ENCODE measurements at places on chromosomes 2 and 18.

- DNase-seq, result no peak
These were observed 38.4 kb downstream of the RAD51AP2 start for GRCh38 chr2:17479875-17480274.

- DNase-seq, result peak; percentile 62
These were observed 42.6 kb upstream of the EDAR start for GRCh38 chr2:109031476-109032228.

DNA sequence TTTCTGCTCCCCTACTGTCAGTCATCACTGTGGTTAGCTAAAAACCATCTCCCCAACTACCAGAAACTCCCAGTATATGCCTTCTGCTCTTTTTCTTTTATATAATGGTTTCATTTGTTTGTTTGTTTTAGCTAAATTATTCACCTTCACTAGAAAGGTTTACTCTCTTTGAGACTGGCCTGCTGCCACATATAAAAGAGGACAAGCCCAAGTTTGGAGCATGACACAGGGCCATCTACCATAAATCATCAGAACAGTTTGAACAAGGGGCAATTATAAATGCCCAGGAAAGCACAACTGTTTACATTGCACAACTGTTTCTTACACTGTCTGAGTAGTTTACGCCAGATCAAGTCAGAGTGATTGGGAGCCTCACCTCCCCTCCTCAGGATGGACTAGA, 471.0 kb upstream of the PIK3C3 start:
- no peak for DNase-seq

GRCh38 chr2:9753665-9754531, 89.4 kb upstream of the TAF1B start:
- peak; percentile 69 for DNase-seq

GRCh38 chr18:46009125-46009840, 42.2 kb upstream of the EPG5 start:
- no peak for DNase-seq

DNA sequence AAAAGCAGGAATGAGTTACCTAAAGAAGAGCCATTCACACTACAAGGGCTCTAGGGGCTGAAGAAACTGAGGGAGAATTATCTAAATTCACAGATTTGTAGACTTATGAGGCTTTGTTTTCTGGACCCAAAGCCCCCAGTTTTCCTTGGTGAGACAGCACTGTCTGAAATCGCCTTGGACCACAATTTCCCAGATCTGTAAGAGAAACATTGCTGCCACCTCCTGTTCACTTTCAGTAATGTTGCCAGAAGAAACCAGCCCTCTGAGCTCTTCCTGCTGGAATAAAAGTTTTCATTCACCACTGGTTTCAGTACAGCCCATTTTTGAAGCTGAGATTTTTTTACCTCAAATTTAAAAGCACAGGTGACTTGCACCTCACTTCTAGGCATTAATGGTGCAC, 169.2 kb downstream of the CDH20 start:
- peak; percentile 23 for DNase-seq

- no peak for DNase-seq
These were observed 75.4 kb downstream of the STK25 start for GRCh38 chr2:241432824-241433448.

- no peak for DNase-seq
These were observed 139.6 kb upstream of the RAB12 start for GRCh38 chr18:8469544-8470130.

- DNase-seq, result no peak
These were observed 48.8 kb downstream of the RAB27B start for GRCh38 chr18:54877076-54877475.

DNA sequence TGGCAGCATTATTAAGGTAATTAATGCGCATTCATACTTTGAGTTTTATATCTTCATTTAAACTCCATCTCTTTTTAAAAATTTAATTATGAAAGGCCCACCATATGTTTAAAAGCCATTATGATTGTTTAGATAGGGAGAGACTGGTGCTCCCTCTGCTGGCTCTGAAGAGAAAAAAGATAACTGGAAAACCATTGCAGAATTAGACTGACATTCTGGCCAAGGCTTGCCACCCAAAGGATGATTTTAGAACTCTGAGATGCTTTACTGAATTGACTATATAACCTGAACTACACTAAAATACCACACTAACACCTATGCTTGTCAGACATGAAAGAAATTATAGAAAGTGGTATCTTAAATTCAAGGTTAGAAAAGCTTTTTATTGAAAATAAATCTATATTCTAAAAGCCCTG, 127.6 kb upstream of the SPOPL start:
- peak; percentile 4 for DNase-seq

GRCh38 chr2:27263287-27264252, 723 bp upstream of the SLC30A3 start:
- DNase-seq, result no peak

DNA sequence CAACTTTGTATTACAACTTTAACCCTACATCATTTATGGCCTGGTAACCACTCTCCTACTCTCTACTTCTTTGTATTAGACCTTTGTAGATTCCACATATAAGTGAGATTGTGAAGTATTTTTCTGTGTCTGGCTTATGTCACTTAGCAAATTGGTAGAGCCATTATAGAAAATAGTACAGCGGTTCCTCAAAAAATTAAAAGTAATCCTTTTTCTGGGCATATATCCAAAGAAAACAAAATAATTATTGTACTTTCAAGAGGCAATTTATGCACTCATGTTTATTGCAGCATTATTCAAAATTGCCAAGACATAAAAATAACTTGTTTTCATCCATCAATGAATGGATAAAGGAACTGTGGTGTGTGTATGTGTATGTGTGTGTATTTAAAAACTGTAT, 537.5 kb upstream of the FSIP2 start:
- DNase-seq, result no peak

DNA sequence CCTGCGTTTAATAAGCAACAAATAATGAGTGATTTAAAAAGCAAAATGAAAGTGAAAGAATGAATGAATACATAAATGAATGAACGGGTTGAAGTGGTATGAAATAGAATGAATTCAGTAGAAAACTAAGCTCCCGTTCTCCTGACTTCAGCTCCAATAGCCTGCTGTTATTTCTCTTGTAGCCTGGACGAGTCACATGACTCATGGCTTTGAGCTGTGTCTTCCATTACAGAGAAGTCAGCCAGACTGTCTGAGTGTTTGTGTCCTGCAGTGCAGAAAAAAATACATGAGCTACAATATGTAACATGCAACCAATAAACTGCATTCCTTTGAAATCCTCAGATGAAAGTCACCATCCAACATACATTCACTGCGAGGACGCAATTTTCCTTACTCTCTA, 21.2 kb downstream of the SCG2 start:
- no peak for DNase-seq

GRCh38 chr2:74708296-74708695, 54.2 kb downstream of the SEMA4F start:
- no peak for DNase-seq

GRCh38 chr2:191657977-191658376, 20.0 kb upstream of the NABP1 start:
- peak; percentile 54 for DNase-seq

DNA sequence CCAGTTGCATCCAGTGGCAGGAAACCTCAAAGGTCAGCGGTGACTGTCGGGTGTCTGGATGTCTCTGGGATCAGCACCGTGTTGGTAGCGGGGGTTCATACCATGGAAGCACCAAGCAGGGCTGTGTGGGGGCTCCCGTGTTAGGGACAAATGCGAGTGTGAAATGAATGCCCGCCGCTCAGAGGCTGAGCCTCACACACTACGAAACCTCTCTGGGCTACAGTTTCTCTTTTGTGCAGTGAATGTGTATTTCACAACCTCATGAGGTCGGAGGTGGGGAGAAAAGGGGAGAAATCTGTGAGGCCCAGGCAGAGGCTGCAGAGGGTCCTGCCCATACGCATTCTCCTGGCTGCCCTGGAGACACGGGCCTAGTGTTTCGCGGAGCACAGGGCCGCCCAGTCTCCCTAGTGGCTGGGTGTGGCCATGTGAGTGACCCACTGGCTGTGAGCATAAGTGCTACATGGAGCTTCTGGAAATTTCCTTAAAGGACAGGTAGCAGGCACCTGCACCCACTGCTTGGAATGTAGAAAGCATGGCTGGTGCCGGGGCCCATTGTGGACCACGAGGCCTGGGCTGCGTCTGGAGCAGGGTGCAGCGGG, 138.0 kb upstream of the GLI2 start:
- no peak for DNase-seq

DNA sequence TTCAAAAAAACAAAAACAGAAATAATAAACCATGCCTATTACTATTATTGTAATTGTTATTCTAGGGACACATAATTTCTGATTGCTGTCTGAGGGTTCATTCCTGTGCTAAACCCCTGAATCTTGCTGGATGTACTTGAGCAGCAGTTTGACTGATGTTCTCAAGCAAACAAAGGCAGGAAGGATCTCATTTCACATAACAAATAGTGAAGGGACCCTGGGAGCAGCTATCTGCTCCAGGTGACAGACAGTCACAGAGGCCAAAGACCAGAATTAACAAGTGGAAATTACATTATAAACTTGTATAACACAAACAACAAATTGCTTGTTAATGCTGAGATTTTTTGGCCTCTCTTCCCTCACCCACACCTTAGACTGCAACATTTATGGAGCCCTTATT, 284.2 kb downstream of the THSD7B start:
- DNase-seq, result no peak

- DNase-seq, result no peak
These were observed 48.2 kb upstream of the LGALSL start for GRCh38 chr2:64405581-64406406.

- DNase-seq, result no peak
These were observed 269.1 kb downstream of the TMX3 start for GRCh38 chr18:68445668-68446426.

- no peak for DNase-seq
These were observed 35.6 kb upstream of the ACVR1 start for GRCh38 chr2:157911750-157912149.

DNA sequence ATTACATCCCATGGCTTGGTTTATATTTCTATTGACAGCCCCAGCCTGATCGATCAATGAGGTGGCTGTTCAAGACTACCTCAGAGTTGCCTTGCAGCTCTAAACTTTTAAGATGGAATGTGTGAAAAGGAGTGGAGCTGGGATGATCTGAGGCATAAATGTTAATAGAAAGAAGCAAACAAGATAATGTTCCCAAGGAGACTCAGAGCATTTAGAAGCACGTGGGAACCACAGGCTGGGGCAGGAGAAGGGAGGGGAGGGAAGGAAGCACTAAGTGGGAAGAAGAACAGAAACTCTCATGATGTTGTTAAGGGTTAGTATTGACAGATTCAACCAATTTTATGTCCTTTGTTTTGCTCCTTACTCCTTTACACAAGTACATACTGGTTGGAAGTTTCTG, 28.8 kb upstream of the LRATD1 start:
- no peak for DNase-seq

- DNase-seq, result no peak
These were observed 282.7 kb downstream of the DLGAP1 start for GRCh38 chr18:4172196-4173100.

- DNase-seq, result no peak
These were observed 31.0 kb upstream of the ALLC start for GRCh38 chr2:3626812-3627499.

DNA sequence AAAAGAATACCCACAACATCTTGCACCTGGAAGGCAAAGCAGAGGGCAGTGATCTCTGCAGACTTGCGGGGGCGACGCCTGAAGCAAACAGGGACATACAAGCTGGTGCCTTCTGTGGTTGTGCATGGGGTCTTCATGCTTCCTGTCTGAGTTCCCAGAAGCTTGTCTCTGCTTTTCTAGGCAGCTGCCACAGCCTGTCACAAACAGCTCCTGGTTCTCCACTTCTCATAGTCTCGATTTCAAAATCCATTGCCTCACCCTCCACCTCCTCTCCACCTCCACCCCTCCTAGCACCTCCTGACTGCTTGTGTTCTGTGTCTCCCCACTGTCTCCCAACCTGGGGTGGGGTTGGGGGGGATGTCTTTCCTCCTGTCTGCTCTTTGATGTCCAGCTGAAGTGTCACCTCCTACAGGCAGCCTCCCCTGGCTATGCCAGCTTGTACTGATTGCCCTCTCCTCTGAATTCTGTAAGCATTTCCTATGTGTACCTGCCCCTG, 1.7 kb upstream of the PROC start:
- DNase-seq, result no peak

GRCh38 chr2:30145826-30146336, 926 bp upstream of the YPEL5 start:
- DNase-seq, result no peak

DNA sequence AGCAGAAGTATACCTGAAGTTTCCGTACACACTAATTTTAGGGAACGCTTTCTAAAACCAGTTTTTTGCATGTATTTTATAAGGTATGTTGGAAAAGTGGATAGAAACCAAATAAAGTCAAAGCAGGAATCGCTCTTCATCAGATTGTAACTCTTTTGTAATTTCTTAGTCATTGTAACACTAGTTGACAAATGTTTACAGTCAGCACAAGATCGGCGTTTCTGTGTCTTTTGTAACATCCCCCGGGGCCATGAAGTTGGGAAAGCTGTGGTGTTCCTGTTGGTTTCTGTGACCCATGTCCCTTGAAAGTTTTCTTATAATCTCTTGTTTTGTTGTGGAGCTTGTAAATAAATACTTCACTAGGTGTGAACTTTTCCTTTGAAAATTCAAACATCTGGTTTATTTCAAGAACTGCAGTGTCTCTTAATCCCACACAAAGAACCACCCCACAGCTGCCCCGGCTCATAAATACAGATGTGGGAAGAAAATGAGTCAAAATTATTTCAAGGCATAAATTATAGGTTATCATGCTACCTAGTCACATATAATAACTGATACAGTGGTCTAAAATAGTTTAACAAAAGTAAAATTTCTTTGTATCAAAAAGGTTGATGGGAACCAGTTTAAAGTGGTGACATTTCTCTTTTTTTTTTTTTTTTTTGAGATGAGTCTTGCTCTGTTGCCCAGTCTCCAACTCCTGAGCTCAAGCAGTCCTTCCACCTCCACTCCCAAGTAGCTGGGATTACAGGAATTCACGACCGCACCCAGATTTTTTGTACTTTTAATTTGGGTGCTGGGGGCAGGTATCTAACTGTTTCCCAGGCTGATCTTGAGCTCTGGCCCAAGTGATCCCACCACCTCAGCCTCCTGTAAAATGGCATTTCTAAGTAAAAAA, 751 bp upstream of the NMI start:
- peak; percentile 76 for DNase-seq

DNA sequence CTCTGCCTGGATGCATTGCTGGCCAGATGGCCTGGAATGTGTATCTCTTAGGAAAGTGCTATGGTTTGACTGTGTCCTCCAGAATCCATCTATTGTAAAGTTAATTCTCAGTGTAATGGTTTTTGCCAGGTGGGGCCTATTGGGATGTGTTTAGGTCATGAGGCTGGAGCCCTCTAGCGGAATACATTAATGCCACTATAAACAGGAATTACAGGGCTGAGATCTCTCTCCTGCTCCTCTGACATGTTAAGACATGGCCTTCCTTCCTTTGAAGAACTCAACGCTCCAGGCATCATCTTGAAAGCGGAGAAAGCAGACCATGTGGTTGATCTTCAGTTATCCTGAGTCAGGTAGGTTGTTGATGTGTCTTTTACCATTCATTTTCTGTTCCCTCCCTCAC, 276.4 kb downstream of the RPIA start:
- no peak for DNase-seq

- DNase-seq, result no peak
These were observed 233.1 kb downstream of the RPIA start for GRCh38 chr2:88924533-88924932.

GRCh38 chr2:103419506-103419905, 657.7 kb downstream of the TMEM182 start:
- DNase-seq, result no peak
